ENCODE measurements at places on chromosomes 4 and X.

DNA sequence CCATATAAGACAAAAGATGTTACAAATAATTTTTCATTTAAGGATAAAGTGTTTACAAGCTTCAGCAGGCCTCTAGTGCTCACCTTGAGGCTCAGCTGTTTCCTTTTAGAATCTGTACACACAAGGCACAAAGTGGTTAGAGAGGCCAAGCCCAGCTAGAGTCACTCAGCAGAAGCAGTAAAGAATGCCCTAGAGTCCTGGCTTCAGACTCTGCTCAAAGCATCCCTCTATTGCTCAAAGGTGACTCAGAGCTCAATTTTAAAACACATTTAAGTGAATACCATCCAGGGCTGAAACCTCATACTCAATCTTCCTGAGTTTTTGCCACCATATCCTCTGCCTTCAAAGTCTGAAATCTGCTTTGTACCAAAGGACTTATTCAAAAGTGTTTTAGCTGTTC is 22.6 kb upstream of the PHF8 start:
- DNase-seq = no peak

- no peak for DNase-seq
These were observed 10.4 kb downstream of the ACOT9 start for GRCh38 chrX:23732704-23733103.

DNA sequence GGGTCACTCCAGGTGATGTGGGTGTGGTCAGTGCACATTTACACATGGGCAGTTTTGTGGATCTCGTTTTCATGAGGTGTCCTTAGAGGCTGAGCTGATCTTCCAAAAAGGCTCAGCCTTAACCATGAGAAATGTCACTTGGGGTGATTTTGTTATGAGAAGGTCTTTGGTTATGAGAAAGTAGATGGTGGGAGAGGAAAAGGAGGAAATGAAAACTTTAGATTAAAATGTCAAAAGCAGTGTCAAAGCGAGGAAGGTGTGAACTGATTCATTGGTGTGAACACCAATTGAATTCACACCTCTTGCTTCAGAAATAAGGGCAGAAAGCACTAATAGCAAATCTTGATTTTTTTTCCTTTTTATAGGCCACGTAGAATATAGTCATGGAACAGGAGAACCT is 100.2 kb upstream of the ANXA3 start:
- no peak for DNase-seq

DNA sequence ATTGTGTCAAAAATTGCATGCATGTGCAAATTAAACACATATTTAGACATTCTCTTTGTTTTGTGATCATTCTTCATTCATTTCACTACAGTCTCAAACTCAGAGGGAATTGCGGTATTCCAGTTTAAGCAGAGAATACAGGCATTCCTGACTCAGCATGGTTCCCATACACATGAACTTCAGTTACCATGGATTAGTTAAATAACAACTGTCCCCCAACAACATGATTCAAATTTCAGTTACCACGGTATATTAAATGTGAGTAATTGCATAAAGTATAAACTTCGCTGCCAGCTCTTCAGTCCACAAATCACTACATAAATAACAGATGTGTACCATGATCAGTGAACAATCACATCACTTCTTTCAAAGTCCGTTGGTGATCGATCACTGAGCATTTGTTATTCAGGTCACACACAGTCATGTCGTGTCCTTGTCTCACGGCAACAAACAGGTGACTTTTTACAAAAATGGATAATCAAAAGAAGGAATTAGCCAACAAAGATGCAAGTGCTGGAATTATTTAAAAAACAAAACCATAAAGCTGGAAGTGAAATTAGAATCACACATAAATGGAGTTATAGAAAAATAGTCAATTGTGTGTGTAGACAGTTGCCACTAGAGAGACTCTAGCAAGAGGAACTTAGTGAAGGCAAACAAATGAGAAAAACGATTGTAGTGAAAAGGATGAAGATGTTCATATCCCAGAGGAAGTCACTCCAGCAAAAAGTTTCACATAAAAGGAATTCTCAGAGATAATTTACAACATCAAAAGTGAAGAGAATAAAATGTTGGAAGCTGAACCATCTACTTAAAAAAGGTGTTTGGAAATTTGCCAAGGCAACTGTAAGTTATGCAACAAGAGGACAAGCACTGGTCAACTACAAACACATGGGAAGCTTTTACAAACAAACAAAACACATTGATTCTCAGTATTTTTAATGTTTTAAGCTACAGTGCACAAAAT is 138.6 kb upstream of the SMARCAD1 start:
- DNase-seq = no peak

DNA sequence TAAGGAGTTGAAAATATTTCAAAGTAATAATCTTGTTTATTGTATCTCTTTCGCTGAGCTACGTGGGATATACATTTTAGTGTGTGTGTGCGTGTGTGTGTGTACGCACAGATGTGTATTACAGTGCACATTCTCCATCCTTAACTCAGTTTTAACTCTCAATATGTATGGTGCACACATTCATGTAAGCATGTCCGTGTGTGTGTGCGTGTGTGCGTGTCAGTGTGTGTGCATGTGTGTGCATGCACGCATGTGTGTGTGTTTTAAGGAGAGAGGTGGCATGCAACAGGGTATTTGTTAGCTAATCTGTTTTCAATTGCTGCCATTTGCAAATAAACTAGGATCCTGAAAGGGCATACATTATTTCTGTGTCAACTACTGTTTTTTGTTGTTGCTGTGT is 264.9 kb upstream of the CXorf51A start:
- no peak for DNase-seq

GRCh38 chr4:19583827-19584569 is 667.7 kb upstream of the SLIT2 start:
- DNase-seq = no peak

DNA sequence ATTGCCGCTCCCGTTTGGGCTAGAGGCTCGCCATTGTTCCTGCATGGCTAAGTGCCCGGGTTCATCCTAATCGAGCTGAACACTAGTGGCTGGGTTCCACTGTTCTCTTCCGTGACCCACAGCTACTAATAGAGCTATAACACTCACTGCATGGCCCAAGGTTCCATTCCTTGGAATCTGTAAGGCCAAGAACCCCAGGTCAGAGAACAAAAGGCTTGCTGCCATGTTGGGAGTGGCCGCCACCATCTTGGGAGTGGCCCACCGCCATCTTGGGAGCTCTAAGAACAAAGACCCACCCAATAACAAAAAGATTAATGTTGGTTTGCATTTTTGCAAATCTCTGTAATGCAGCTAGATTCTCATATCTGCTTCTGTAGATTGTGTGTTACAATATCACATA is 299.0 kb downstream of the DCHS2 start:
- DNase-seq = no peak

DNA sequence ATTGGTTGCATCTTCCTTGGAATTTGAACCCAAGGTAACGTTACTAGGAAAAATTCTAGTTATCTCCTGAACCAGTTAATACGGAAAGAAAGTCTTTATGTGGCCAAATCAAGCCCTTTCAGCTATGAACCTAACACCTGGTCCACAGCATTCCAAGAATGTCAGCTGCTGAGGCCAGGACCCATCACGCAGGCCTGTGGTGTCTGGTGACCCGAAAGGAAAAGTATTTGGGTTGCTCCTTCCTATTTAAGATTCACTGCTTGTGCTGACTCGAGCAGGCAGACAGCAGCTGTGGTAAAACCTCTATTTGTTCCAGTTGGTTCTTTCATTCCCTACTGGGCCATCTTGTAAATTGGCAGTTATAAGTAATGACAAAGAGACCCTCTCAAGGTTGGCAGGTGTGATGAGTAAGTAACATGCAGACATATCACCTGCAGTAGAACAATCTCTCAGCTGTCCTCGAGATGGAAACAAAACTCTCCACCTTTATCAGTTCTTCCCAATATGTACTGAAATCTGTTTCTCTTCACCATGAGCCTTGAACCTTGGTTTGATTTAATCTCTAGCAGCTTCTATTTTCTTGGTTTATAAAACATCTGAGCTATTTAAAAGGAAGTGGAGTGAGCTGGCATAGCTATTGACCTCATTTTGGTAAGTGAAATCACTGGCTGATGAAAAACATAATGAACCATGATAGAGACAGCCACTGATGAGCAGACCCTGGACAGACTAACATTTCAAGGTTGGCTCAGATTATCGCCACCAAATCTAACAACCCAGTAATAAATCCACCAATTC is 182.1 kb upstream of the SMIM31 start:
- no peak for DNase-seq

DNA sequence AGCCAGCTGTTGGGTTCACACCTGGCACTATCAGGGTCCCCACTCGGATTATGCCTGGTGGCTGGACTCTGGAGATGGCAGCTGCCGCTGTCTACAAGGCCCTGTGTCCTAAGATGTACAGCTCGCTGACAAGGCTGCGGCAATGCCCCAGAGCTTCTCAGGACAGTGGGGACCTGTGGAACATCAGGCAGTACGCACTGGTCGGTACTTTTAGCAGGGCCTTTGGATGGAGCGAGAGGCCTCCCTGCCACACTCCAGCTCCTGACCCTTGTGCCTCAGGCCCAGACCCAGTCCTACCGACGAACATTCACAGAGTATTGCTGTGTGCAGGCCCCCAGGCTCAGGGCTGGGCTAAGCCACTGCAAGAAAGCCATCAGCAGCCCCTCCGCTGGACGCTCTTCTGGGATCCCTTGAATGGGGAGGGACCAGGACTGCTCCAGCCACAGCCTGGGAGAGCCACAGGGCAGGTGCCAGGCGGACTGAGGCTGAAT is 45.7 kb upstream of the HMX1 start:
- DNase-seq = no peak

DNA sequence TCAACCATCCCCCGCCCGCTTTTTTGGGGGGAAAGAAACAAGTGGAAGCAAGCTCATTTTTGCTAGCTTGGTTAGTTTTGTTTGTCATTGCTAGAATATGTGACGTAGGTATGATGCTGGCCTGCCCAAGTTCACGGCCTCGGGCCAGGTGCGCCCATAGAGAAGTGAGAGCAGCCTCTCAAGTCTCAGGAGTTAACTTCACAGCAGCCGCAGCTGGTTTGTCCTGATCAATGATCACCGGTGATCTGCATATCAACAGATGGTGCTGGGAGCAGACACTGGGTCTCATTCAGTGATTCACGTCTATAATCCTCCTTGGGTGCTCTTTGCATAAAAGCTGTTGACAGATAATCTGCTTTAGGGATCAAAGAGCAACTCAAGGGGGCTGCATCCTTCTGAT is 50.1 kb downstream of the ENPP6 start:
- no peak for DNase-seq

DNA sequence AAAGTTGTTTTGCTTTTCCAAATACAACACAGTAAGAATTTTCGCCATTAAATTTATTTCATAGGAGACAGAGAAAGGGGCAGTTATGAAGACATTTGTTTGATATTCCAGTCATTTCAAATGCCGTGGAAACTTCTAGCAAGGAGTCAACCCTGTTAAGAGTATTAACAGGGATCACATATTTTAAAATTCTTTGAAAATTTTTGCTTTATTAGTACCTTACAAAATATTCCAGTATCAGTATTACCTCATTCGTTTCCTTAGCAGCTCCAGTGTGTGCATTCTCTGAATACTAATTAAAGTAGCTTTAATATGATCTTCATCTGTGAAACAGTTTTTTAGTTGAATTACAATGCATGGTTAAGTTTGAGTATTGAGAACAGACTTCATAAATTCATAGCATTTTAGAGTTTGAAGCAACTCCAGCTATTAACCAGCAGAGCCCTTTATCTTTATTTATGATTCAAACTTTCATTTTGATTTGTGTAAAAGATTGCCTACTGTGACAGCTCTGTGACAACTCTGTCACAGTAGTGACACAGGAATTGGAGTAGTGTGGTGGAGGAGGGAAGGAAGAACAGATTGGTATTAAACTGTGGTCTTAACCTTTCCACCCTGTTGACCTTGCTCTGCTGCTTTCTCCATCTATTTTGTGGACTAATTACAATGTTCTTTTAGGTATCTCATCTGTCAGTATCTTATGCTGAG is 86.3 kb downstream of the PDLIM5 start:
- no peak for DNase-seq
